ENCODE measurements at places on chromosomes 5 and 9.

GRCh38 chr5:109868737-109869136 is 179.0 kb downstream of the MAN2A1 start:
- DNase-seq, result no peak

DNA sequence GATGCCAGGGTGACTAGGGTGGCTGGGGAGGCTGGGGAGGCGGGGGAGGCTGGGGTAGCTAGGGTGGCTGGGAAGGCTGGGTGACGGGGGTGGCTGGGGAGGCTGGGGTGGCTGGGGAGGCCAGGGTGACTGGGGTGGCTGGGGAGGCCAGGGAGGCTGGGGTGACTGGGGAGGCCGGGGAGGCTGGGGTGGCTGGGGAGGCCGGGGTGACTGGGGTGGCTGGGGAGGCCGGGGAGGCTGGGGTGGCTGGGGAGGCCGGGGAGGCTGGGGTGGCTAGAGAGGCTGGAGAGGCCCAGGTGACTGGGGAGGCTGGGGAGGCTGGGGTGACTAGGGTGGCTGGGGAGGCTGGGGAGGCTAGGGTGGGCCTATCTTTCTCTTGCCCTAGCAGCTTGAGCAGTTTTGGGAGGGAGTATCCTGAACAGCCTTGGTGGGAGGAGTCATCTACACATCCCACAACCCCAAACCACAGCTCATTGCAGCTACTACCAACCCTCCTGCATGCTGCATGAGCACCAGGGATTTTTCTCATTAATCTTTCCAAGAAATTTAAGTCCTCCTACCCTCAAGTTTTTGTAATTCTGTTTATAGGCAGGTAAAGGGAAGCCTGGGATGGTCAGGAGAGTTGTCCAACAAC is 203.2 kb upstream of the IRX1 start:
- DNase-seq, result no peak

- DNase-seq, result no peak
Observed at GRCh38 chr5:113162770-113163169, 186.2 kb downstream of the DCP2 start.

- no peak for DNase-seq
Observed at GRCh38 chr5:96602776-96603175, 59.4 kb upstream of the CAST start.

DNA sequence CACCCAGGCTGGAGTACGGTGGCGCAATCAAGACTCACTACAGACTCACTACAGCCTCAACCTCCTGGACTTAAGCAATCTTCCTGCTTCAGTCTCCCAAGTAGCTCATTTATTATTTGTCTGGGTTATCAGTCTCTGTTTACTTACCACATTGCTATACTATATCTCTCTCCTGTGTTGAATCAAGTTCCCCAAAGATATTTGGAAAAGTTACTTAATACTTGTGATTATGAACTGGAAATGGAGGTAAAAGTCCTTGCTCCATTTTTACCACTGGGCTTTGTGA is 55.6 kb downstream of the ANGPTL2 start:
- no peak for DNase-seq

- DNase-seq, result no peak
Observed at GRCh38 chr9:82273121-82273520, 284.5 kb downstream of the SPATA31D1 start.

DNA sequence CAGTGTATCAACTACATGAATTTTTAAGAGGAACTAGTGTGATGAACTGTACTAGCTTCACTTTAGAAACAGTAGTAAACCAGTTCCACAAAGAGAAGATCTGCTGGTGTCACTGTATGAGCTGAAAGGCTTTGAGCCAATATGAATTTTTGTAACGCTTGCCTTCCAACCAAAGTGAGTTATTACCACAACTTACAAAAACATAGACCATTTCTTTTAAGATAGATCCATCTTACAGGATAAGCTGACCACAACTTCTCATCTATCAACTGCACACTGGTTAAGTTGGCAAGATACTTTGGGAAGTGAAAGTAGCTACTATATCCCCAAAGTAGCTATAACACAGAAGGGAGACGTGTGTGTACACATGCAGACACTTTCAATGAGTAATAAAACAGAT is 849.6 kb upstream of the DMAC1 start:
- DNase-seq, result no peak

DNA sequence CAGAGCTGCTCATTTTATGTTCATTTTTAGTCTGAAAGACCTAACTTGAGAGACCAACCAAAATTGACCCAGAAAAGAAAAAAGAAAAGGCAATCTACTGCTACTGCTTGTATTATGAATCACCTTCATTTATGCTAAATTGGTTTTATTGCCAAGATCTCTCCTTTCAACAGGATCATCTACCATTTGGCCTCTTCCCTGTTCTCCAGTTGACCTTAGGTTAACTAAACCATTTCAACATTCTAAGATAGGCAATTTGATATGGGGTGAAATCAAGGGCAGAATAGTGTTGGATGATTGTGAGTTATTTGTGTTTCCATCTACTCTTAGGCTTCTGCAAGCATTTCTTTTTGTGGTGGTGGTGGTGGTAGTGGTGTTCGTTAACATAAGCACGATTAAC is 48.3 kb upstream of the POU4F3 start:
- no peak for DNase-seq

- DNase-seq, result peak; percentile 45
Observed at GRCh38 chr5:113336975-113337374, 97.8 kb downstream of the TSSK1B start.

- DNase-seq, result no peak
Observed at GRCh38 chr5:126878634-126879033, 101.7 kb downstream of the LMNB1 start.

- DNase-seq, result peak; percentile 53
Observed at GRCh38 chr5:135977375-135977928, 22.7 kb upstream of the LECT2 start.

DNA sequence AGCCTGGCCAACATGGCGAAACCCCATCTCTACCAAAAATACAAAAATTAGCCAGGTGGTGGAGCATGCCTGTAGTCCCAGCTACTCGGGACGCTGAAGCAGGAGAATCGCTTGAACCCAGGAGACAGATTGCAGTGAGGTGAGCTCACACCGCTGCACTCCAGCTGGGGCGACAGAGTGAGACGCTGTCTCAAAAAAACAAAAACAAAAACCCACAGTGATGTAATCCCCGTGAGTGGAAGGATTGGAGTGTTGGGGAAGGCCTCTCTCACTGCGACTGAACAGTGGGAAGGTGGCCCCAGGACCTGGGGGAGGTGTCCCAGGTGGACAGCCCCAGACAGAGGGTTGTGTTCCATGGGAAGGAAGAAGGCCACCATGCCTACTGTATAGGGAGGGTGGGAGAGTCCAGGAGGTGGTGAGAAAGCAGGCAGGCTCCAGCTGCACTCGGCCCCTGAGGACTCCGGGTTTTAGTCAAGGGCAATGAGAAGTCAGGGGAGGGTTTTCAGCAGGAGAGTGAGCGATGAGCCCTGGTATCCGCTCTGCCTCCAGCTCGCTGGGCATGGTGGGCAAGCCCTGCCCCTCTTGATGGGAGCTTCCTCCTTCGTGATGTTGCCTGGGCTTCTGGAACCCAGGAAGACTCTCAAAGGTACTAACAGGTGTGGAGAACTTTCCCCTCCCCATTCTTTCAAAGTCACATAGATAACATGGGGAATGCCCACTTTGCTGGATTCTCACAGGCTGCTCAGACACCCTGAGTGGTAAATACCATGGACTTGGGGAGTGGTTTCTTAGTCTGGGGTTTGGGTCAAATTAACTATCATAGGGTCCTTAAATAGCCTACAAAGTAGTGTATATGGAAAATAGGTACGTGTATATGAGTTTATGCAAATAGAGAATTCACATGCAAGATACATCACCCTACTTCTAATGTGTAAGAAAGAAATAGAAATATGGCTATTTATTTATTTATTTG is 74.7 kb downstream of the PPARGC1B start:
- DNase-seq, result no peak

DNA sequence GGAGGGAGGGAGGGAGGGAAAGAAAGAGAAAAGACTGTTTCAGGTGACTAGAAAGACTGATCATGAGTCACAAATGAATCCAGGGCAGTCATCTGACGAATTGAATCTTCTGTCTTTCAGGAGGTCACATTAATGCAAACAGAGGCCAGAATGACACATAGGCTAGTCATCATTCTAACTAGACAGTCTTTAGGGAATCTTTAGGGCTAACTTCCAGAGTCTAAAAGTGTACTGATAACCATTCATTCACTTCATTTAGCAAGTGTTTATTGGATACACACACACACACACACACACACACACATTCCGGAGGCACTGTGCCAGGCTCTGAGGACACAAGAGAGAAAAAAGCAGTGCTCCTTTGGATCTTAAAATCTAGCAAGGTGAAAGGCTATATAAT is 156.7 kb downstream of the EBF1 start:
- no peak for DNase-seq

DNA sequence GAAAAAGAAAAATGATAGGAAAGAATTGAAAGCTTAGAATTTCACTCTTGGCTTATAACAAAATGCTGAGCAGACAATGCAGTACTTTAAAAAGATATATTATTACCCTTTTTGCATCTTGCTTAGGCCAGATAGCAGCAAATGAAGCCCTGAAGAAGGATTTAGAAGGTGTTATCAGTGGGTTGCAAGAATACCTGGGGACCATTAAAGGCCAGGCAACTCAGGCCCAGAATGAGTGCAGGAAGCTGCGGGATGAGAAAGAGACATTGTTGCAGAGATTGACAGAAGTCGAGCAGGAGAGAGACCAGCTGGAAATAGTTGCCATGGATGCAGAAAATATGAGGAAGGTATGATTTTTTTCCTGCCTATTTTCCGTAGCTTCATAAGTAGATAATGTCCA is 50.8 kb downstream of the CNTRL start:
- no peak for DNase-seq

GRCh38 chr5:38847559-38848347 is 1.9 kb downstream of the OSMR start:
- DNase-seq, result no peak

GRCh38 chr5:94113-94892 is 2.3 kb downstream of the PLEKHG4B start:
- DNase-seq, result no peak

GRCh38 chr5:107099506-107099905 is 571.2 kb downstream of the EFNA5 start:
- DNase-seq, result no peak

DNA sequence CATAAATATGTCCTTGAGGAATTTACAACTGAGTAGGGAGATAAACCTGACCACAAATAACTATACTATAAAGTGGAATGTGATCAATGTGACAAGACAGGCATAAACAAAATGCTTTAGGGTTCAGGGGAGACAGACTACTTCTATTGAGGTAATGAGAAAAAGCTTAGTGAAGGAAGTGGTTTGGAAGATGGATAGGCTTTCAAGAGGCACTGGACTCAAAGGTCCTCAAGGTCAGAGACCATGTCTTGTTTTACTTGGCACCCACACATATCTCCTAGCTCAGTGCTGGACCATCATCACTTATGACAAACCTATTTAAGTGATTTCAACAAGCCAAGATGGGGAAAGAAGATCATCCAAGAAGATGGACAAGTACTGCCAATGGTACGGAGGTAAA is 257.8 kb downstream of the BNC2 start:
- DNase-seq, result no peak

DNA sequence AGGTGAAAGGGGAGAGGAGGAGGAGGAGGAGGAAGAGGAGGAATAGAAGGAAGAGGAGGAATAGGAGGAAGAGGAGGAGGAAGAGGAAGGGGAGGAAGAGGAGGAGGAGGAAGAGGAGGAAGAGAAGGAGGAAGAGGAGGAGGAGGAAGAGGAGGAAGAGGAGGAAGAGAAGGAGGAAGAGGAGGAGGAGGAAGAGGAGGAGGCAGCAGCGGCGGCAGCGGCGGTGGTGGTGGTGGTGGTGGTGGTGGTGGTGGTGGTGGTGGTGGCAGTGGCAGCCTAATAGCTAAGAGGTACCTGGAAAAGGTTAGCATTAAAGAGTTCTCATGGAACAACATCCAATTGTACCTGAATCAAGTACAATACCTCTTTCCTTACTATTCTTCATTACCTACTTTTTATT is 32.5 kb downstream of the UBAP2 start:
- DNase-seq, result no peak

DNA sequence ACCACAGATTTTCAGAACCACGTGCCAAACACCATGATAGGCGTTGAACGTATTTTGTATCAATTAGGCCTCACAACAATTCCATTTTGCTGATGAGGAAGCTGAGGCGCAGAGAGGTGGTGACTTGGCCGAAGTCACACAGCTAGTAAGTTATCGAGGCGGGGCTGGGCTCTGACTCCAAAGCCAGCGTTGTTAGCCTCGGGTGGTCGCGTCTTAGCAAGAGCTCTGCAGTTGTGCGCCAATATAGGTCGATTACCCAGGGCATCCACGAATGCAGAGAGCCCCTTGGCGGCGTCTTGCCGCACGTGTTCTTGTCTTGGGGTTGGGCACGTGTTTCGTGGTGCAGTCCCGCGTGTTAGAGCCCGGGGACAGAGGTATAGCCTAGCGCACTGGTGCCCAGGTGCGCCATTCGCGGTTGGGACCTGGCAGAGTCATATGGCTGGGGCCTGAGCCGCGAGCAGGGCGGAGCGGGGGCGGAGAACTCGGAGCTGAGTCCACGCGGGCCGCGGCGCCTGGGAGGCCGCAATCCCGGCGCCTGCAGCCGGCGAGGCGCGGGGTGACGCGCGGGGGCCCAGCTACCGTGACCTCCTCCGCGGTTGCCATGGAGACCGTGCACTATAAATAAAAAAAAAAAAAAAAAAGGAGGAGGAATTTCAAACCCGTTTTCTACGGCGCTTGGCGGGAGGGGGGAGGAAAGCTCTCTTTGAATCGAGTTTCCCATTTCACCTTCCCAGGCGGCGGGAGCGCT is 62.3 kb downstream of the CXXC5 start:
- peak; percentile 55 for DNase-seq
